ENCODE measurements at places on chromosomes 5 and 9.

GRCh38 chr5:139638736-139639618, 9.2 kb upstream of the CXXC5 start:
- DNase-seq, result no peak

DNA sequence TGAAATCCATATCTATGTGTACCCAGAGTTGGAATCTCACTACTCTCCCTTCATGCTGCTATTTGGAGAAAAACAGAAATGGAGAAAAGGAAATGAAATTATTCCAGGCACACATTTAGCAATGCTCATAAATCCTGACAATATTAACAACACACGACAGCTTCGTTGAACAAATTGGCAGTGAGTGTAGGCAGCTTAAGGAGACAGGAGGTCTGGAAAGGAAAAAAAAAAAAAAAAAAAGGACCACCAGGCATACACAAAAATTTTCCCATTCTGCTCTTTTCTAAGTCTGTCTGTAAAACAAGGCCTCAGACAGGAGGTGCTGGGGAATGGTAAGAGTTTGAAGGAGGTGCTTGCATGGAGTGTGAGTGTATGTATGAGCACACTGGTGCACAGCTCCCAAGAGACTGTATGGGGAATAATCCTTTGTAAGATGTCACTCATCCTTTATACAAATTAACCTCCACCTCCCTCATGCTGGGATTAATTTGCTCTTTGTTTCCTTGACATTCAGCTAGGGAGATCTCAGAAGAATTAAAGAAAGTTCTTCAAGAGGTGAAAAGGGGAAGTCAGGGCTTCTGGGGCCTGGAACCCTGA, 78.9 kb downstream of the ASTN2 start:
- DNase-seq, result no peak

GRCh38 chr9:99023831-99024230, 80.1 kb downstream of the COL15A1 start:
- DNase-seq, result no peak

- DNase-seq, result no peak
These were observed 69.9 kb downstream of the INSYN2B start for GRCh38 chr5:169910393-169910792.

DNA sequence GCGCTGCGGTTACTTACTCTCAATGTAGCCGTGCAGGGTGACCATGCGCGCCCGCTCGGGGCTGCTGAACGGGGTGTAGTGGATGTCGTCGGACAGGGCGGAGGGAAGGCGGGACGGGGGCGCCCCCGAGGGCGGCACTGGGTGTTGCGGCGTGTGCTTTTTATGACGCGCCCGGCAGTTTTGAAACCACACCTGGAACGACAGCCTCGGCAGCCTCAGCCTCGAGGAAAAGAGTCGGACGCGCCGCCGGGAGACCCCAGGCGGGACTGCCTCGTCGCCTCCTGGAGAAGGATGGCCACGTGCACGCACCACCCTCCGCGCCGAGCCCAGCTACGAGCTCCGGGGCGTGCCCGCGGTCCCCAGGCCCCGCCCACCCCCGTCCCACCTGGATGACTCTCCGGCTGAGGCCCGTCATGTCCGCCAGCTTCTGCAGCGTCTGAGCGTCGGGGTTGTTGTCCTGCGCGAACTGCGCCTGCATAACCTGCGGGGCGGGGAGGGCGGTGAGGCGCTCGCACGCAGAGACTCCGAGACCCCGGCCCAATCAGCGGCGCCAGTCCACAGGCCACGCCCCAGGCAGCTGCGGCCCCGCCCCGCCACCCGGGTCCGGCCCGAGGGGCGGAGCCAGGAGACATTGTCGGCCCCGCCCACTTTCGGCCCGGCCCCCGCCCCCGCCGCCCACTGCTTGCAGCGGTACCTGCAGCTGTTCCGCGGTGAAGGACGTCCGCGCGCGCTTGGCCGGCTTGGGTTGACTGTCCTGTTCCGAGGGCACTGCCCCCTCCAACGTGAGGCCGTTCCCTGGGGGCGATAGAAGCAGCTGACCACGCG, 15.0 kb downstream of the LHX6 start:
- peak; percentile 3 for DNase-seq

- DNase-seq, result no peak
These were observed 181.1 kb upstream of the RAD23B start for GRCh38 chr9:107102011-107102410.

DNA sequence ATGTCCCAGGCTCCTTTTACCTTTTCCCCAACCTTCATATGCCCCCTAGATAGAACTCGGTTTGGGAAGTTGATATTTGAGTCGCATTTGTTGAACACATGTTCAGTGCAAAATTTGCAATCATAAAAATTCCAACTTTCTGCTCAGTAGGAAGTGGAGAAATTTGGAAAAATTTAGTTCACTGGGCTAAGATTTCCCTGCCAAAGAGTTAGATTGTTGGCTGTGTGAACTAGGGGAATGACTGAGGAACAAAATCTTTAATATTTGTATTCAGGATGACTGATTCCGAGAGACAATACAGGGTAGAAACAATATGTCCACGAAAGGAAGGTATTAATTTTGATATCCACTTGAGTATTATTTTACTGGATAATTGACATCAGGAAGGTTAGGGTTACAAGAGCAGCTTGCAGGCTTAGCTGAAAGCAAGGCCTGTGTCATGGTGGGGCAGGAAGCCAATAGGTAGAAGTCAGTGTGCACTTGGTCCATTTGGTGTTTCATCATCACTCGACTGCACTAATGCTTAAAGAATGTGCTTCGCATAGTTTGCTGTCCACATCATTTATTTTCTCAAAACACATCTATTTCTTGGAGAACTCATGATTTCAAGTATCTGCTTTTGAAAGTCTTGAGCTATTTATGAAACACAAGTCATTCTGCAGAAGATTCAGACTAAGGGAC, 59.4 kb upstream of the GNA14 start:
- no peak for DNase-seq

GRCh38 chr9:75230469-75230868, 142.2 kb downstream of the OSTF1 start:
- DNase-seq, result no peak

DNA sequence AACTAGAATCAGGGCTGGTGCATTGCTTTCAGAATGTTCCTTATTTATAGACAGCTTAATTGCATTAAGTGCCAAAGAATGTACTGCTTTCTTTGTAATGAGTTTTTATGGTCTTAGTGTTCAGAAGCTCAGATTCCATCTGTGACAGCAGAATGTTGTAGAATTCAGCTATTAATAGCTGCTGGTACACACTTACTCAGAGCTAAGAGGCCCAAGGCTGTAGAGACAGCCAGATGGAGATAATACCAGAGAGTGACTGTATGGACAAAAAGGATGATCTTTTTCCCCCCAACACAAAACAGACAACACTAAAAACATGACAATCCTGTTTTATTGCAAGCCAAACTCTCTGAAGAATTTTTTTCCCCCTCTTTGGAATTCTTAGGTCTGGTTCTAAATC, 50.2 kb downstream of the PPP2R2B start:
- no peak for DNase-seq

- no peak for DNase-seq
These were observed 277.8 kb upstream of the VLDLR start for GRCh38 chr9:2343756-2344155.

GRCh38 chr9:120394058-120394669, 185.8 kb downstream of the CDK5RAP2 start:
- DNase-seq, result no peak

GRCh38 chr5:81058121-81058520, 98.0 kb downstream of the RASGRF2 start:
- no peak for DNase-seq

DNA sequence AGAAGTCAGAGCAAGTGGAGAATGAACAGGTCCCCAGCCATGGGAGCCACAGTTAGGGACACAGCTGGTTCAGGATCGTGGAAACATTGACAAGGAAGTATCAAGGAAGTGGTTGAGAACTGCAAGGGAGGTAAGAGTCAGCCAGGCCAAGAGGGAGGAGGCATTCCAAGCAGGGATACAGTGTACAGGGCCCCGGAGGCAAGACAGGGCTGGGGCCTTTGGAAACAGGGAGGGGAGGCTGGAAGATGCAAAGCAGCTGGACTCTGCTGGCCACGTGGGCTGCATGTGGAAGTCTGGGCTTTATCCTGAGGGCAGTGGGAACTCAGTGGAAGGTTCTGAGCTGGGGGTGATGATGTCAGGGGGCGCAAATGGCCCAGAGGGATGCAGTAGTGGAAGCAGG, 14.2 kb downstream of the CCDC180 start:
- no peak for DNase-seq

DNA sequence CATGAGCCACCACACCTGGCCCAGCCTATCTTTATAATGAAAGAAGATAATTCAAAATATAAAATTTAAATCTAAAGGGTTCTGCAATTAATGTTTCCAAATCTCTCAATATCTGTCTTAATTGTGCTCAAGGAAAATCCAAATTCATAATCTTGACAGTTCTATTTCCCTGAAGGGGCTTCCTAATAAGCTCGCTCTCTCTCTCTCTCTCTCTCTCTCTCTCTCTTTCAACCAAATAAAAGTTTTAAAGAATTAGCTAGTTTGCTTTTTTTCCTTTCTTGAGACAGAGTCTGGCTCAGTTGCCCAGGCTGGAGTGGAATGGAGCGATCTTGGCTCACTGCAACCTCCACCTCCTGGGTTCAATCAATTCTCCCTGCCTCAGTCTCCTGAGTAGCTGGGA, 13.2 kb upstream of the SCAI start:
- no peak for DNase-seq

GRCh38 chr5:63553073-63553472, 409.2 kb downstream of the HTR1A start:
- no peak for DNase-seq

Data from stimulated activated CD8-positive, alpha-beta memory T cell treated with anti-CD3 and anti-CD28 coated beads, Interleukin-15, amount 100 ng/mL, for 4 hours (primary cell).